ENCODE measurements at places on chromosomes 16 and 17. TPM values are rescaled to one million over a fixed set of nuclear protein-coding genes. Genes with fewer than 3 reads are reported as not detected.

GRCh38 chr16:89191901-89192185 is 8.5 kb downstream of the SLC22A31 start:
- no peak overlapping the region for H3K27ac ChIP-seq
- no peak overlapping the region for H3K4me3 ChIP-seq
- H3K36me3 ChIP-seq = no peaks in the 10 kb centered on the region
- no peak for DNase-seq
- peaks cover 4% of the 10 kb centered on the region for H3K4me1 ChIP-seq
- peaks cover 8% of the 10 kb centered on the region for H3K27me3 ChIP-seq

DNA sequence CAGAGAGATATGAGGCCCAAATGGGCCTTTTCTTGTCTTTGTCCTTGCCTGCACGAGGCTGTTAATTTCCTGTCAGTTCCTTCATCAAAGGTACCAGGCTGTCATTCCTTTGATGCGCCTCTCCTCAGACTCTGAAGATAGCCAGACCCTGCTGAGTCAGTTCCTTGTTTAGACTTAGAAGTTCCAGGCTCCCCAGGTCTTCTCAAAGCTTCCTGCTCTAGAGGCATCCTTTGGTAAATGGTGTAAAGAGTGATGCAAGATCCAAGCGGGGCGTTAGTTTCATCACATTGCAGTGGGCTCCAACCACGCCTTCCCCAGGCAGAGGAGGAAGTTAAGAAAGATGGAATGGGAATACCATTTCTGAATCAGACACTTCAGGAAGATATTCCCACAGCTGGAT is 4.0 kb upstream of the CDH11 start:
- no peak for DNase-seq
- H3K4me3 ChIP-seq = no peak overlapping the region
- H3K4me1 ChIP-seq = peaks cover 22% of the 10 kb centered on the region

DNA sequence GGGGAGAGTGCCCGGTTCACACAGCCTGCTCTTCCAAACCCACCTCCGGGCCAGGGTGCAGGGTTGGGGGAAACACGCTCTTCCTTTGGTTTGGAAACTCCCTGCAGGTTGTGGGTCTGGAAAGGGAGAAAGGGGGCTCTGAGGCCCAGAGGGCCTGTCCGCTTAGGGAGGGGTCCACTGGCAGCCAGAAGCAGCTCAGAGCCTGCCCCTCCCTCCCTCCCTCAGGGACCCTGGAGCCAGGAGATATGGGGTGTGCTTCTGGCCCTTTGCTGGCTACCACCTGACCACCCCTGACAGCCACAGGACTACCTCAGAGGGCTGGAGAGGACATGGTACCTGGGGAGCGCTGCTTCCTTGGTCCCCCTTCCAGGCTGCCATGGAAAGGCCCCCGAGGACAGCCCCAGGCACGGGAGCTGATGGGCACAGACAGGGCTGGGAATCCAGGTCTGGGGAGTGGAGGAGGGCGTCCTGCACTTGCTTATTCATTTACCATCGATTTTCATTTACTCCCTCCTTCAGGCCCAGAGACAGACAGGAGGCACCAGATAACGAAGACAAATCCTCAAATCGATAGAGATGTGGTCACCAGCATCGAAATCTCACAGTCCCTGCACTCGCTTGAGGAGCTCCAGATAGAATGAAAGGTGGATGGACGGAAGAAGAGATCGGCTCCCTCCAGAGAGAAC is 48.4 kb upstream of the DOC2B start:
- H3K27ac ChIP-seq = no peak overlapping the region
- DNase-seq = no peak
- no peaks in the 10 kb centered on the region for H3K4me1 ChIP-seq
- H3K36me3 ChIP-seq = no peaks in the 10 kb centered on the region
- no peak overlapping the region for H3K4me3 ChIP-seq
- no peaks in the 10 kb centered on the region for H3K27me3 ChIP-seq

The GPR179 gene
- polyA plus RNA-seq = 1.4 TPM

DNA sequence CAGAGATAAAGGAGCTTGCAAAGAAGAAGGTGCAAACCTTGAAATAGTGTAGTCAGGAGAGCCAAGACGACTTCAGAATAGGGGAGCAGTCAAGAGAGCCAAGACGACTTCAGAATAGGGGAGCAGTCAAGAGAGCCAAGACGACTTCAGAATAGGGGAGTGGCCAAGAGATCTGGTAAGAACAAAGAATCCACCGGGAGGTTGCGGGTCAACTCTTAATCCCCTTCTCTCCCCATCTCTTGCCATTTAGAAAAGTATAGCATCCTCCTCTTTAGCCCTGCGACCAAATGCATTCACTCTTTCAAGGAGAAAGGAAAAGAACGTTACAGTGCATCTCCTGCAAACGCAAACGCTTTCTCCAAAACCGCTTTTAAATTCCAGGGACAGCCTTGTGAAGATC is 713 bp downstream of the KNOP1 start:
- peaks cover 11% of the 10 kb centered on the region for H3K4me1 ChIP-seq
- H3K4me3 ChIP-seq = peak overlapping the region; percentile 75
- H3K27ac ChIP-seq = peak overlapping the region; percentile 46
- no peaks in the 10 kb centered on the region for H3K27me3 ChIP-seq

DNA sequence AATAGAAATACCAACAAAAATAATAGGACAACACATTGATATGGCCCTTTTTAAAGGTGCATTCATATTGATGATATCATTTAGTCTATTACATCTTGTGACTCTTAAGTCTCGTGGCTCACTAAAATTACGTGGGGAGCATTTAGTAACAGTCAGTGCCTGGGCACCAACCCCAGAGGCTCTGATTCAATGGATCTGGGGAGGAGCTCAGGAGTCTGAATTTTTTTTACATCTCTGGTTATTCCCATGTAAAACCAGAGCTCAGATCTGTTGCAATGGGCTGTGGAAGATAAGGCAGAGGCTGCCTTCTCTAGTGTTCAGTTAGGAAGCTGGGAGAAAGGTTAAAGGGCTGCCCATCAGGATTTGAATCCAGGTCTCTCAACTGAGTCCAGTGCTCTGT is 549.9 kb upstream of the CDH5 start:
- DNase-seq = no peak
- no peak overlapping the region for H3K27ac ChIP-seq
- H3K27me3 ChIP-seq = no peaks in the 10 kb centered on the region

DNA sequence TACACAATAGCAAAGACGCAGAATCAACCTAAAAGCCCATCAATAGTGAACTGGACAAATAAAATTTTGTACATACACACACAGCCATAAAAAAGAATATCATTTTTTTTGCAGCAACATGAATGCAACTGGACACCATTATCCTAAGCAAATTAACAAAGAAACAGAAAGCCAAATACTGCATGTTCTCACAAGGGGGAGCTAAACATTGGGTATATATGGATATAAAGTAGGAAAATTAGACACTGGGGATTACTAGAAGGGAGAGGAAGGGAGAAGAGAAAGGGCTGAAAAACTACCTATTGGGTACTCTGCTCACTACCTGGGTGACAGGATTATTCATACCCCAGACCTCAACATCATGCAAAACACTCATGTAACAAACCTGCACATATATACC is 28.2 kb downstream of the ADAMTS18 start:
- no peak overlapping the region for H3K4me3 ChIP-seq
- H3K4me1 ChIP-seq = no peaks in the 10 kb centered on the region
- H3K27ac ChIP-seq = no peak overlapping the region
- DNase-seq = no peak

The MPP2 gene
- 3.4 TPM for polyA plus RNA-seq

The RNPS1 gene
- 172 TPM for polyA plus RNA-seq

The KRTAP9-4 gene
- polyA plus RNA-seq = not detected

GRCh38 chr17:72624652-72625051 is 467.8 kb downstream of the SLC39A11 start:
- H3K4me3 ChIP-seq = no peak overlapping the region
- no peaks in the 10 kb centered on the region for H3K27me3 ChIP-seq
- no peak for DNase-seq
- no peak overlapping the region for H3K27ac ChIP-seq
- peaks cover 9% of the 10 kb centered on the region for H3K4me1 ChIP-seq
- H3K36me3 ChIP-seq = no peaks in the 10 kb centered on the region

DNA sequence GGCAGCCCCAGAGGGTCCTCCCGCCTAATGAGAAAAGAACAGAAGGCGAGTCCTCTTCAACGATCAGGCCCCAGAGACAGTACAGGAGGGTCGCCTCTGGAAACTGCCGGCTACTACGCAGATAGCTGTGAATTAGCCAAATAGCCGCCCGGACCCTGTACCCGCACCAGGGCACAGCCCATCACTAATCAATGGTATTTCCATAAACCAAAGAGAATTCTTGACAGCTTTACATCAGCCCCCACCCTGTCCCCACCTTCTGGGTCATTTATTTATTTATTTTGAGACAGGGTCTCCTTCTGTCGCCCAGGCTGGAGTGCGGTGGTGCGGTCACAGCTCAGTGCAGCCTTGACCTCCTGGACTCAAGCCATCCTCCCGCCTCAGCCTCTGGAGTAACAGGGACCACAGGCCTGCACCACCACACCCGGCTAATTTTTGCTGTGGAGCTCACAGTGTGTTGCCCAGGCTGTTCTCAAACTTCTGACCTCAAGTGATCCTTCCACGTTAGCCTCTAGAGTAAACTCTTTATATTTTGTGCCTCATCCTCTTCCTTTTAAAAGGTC is 805 bp upstream of the CLCN7 start:
- H3K27ac ChIP-seq = peak overlapping the region; percentile 64
- H3K27me3 ChIP-seq = no peaks in the 10 kb centered on the region
- peaks cover 5% of the 10 kb centered on the region for H3K36me3 ChIP-seq
- H3K4me3 ChIP-seq = peak overlapping the region; percentile 64
- H3K4me1 ChIP-seq = peaks cover 24% of the 10 kb centered on the region

The CHRNE gene
- polyA plus RNA-seq = 0.37 TPM

DNA sequence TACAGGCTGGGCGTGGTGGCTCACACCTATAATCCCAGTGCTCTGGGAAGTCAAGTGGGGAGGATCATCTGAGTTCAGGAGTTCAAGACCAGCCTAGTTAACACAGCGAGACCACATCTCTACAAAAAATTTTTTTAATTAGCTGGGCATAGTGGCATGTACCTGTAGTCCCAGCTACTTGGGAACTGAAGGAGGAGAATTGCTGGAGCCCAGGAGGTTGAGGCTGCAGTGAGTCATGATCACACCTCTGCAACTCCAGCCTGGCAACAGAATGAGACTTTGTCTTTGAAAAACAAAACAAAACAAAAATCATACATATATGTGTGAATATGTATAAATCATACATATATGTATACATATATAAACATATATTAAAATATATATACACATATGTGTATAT is 54.1 kb upstream of the MARCHF10 start:
- no peak overlapping the region for H3K27ac ChIP-seq
- H3K27me3 ChIP-seq = peaks cover 4% of the 10 kb centered on the region
- H3K36me3 ChIP-seq = no peaks in the 10 kb centered on the region
- no peaks in the 10 kb centered on the region for H3K4me1 ChIP-seq

The CLEC19A gene
- polyA plus RNA-seq = not detected

The SLC52A1 gene
- 3.2 TPM for polyA plus RNA-seq

GRCh38 chr16:86133847-86134375 is 234.9 kb downstream of the IRF8 start:
- DNase-seq = no peak
- H3K4me3 ChIP-seq = no peak overlapping the region
- H3K4me1 ChIP-seq = no peaks in the 10 kb centered on the region
- no peaks in the 10 kb centered on the region for H3K27me3 ChIP-seq

The C17orf100 gene
- 8.1 TPM for polyA plus RNA-seq

DNA sequence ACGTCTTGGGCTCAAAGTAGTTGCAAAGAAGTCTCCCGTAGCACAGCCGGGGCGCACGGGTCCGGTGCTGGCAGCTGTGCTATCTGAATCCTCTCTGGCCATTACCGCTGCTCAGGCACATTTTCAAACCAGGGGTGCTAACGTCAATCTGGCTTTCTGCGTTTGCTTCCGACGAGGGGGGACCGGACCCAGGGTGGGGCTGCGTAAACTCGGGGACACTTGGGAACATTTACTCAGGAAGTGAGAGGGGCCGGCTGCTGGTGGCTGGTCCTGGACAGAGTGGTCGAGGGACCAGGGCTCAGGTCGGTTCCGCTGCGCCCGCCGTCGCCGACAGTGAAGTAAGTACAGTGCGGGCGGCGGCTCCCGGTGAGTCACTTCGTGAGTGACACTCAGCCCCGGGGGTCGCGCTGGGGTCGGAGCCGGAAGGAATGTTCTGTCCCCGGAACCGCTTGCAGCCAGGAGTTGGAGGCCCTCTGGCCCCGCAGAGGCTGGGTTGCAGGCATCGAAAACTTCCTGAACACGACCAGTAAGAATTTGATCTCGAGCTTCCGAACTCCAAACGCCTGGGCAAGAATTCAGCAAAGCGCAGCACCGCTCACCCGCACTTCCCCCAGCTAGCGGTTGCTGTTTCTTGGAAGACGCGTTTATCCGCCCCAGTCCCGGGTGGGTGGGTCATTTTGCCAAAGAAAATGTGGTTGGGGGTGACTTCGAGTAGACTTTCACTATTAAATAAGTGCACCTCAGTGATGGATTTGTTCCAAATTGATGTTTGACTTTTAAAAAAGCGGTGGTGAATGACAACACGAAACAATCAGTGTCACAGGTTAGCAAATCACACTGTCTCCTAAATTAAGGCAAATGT is 1.4 kb upstream of the HS3ST3B1 start:
- DNase-seq = no peak
- H3K36me3 ChIP-seq = no peaks in the 10 kb centered on the region
- peaks cover 99% of the 10 kb centered on the region for H3K27me3 ChIP-seq
- H3K4me1 ChIP-seq = peaks cover 28% of the 10 kb centered on the region

- no peak overlapping the region for H3K4me3 ChIP-seq
- H3K36me3 ChIP-seq = no peaks in the 10 kb centered on the region
- H3K4me1 ChIP-seq = peaks cover 7% of the 10 kb centered on the region
- no peaks in the 10 kb centered on the region for H3K27me3 ChIP-seq
- no peak for DNase-seq
- H3K27ac ChIP-seq = no peak overlapping the region
These were observed 267.2 kb upstream of the SALL1 start for GRCh38 chr16:51418258-51418657.

- no peak overlapping the region for H3K27ac ChIP-seq
- H3K27me3 ChIP-seq = no peaks in the 10 kb centered on the region
- DNase-seq = no peak
- H3K4me3 ChIP-seq = no peak overlapping the region
- peaks cover 9% of the 10 kb centered on the region for H3K4me1 ChIP-seq
These were observed 36.2 kb downstream of the PRMT7 start for GRCh38 chr16:68346892-68347480.

DNA sequence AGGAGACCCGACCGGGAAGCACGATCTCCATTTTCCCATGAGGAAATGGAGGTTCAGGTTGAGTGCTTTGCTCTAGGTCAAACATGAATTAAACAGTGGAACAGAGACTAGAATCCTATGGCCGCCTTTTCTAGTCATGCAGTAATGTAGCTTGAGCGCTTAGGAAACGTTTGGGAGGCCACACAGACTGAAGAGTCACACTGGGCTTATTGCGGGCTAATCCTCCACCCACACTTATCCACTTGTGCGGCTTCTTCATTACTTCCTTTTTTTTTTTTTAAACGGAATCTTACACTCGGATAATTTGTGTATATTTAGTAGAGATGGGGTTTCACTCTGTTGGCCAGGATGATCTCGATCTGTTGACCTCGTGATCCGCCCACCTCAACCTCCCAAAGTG is 26.0 kb downstream of the CACNG3 start:
- H3K4me3 ChIP-seq = no peak overlapping the region
- no peaks in the 10 kb centered on the region for H3K27me3 ChIP-seq
- no peaks in the 10 kb centered on the region for H3K4me1 ChIP-seq
- H3K27ac ChIP-seq = no peak overlapping the region
- DNase-seq = no peak

Data from large intestine (tissue), 12 donors.